ENCODE measurements at places on chromosomes 7 and 10.

DNA sequence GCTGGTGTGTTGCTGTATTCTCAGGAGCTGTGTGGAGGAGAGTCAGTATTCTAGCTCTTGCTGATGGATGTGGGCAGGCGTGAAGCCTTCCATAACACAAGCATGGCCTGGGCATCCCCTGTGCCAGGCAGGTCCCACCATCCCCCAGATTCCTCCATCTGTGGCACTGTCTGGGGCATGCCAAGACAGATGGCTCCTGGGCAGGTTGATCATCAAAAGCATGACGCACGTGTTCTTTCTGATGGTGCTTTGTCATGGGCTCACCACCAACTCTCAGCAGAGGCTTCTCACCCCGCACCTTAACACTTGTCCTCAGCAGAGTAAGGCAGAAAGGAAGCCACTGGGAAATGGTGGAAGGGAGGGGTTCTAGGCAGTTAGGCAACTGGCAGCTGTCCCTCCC lies 364.3 kb downstream of the PLXNA4 start:
- no peak for DNase-seq

DNA sequence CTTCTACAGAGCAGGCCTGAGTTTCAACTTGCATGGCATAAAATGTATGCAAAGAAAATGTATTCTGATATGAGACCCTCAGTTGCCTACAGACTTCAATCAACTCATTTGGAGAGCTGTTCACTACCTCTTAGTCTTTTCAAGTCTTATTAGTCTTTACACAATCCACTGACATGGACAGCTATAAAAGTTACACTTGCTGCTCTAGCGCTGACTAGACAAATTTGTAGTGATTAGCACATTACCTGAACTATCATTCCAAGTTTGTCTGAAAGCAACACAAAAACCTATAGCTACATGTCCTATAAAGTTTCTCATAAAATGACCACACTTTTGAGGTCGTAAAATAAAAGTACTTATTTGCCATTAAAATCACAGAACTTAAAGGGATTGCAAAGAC lies 83.9 kb downstream of the PARD3 start:
- DNase-seq = no peak

DNA sequence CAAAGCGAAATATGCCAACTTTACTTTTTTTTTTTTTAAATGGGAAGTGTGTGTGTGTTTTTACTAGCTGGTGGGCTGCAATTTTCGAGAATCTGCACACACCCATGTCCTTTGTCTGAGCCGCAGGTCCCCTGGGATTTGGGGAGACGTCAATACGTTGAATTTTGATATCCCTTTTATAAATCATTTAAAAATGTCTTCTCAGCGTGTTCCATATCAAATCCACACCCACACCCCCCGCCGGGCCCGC lies 404 bp upstream of the FMC1 start:
- DNase-seq = no peak

GRCh38 chr10:132113206-132113605 lies 47.5 kb downstream of the JAKMIP3 start:
- no peak for DNase-seq

- no peak for DNase-seq
Measured at GRCh38 chr10:28963539-28964221, 286.4 kb downstream of the BAMBI start.

DNA sequence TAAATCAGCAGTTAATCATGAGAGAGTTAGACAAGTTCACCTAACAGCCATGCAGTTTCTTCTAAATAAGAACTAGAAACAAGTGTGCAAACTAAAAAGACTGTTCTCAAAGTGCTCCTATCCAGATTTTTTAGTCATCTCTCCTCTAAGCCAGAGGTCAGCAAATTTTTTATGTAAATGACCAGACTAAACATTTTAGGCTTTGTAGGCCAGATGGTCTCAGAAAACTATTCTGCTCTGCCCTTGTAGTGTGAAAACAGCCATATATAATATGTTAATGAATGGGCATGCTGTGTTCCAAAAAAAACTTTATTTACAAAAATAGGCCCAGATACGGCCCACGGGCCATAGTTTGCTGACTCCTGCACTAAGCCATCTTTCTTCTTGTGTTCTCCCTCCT lies 263.0 kb upstream of the LRRN3 start:
- DNase-seq = no peak

DNA sequence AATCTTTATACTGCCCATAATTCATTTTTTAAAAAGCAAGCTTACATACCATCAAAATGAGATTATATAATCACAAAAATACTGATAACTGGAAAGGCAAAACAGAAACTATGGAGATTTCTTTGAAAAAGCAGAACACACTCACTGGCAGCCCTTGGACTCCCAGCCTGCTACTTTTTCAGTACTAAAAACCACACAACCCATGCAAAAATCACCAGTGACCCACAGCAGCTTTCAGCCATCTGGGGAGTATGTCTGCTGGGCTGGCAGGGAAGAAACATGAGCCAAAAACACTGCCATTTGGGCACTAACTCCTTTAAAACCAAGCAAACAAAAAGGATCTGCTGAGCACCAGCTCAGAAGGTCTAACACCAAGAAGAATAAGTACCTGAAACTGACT lies 80.0 kb upstream of the DDC start:
- no peak for DNase-seq

DNA sequence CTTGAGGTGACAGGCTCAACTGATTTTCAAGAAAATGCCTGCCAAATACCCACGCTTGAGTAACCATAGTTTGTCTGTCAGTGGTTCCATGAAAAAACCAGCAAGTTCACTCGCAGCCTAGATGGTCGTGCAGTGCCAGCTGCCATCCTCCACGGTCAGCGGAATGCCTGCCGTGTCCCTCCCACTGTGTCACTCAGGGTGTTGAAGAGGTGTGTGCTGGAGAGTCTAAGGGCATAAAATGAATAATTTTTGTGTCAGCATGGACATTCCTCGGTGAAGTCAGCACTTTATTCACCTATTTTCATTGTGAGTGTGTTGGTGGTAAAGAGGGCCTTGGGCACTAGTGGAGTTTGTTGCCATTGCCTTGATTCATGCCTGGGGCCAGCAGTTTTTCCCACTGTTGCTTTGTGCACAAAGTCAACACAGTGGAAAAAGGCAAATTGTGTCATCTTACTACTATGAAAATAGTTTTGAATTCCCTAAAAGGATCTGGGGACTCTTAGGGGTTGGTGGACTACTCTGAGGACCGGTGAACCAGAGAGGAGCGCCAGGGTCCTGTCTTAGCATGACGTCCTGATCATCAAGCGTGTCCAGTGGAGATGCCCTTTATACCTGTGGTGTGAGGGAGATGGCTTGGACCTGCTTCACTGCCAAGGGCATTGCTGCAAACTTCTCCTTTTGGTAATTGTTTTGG lies 17.6 kb downstream of the MINDY4 start:
- no peak for DNase-seq

DNA sequence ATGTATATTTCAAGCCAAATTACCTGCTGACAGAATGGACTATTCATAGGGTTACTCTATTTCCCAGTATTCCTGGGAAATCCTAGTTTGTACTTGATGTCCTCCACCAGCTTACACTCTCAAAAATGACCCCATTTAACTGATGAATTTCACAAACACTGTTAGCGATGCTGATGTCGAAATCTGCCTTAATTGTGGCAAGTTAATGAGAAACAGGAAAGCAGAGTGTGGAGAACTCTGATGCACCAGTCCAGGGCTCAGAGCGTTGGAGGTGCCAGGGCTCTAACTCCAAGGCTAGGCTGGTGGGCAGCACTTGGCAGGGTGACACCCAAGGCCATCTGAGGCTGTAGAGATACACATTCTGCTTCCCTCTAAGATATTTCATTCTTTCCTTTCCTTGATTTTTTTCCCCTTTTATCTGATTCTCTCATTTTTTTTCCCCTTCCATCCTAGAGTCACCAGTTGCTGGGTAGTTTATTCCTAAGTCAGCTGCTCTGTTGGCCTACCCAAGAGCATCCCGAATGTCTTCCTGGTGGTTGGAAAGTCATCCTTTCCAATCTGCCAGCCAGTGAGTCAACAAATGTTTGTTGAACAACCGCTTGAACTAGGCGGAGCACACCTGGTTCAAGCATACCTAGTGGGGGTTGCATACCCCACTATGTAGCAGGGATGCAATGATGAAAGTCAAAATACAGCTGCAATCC lies 525.0 kb upstream of the NRP1 start:
- no peak for DNase-seq

GRCh38 chr10:95236068-95236903 lies 42.2 kb downstream of the ACSM6 start:
- DNase-seq = peak; percentile 37

DNA sequence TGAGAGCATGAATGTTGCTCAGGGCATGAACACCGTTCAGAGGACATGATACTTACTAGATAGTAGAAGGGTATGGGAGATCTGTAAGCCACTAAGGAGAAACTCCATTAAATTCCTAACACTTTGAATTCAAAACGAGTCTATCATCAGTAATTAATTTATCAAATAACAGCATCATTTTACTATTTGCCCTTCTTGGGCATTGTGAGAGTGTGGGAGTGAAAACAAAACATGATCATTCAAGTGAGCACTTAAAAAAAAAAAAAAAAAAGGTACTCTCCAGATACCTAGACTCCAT lies 20.5 kb upstream of the ASB15 start:
- DNase-seq = no peak

- no peak for DNase-seq
Measured at GRCh38 chr7:43808410-43808809, 49.9 kb downstream of the BLVRA start.

DNA sequence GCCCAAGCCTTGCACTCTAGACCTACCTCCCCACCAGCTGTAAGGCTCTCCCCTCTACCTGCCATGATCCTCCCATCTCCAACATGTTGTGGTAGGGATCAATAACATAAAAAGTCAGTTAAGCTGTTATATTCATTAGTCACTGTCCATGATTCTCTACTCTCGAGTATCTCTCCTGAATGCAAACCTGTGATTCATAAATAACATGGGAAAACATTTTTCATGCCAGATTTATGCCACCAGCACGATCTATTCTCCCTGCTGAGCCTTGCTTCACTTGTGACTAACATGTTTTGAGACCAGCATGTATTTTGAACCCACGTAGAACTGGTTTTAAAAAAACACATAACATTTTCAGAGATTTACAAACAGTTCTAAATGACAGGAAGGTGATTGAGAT lies 30.3 kb downstream of the TMEM168 start:
- DNase-seq = no peak

DNA sequence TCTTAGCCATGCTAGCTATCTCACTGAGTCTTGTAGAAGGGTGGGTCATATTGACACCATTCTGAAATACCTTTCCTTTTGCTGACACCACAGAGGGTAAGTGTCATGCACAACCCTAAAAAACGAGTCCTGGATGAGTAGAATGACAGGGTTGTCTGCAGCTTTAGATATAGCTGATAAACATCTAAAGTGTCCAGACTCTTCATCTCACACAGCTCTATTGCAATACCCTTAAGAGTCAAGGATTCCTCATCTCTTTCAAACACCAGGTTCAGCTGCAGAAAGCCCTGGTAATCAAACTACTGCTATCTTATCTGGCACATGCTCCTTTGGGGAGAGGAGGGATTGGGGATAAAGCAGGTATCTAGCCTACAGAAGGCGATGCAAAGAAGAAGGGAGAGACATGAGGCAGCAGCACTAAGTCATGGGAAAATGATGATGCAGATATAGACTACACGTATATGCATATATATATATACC lies 127.0 kb downstream of the ANK3 start:
- no peak for DNase-seq

DNA sequence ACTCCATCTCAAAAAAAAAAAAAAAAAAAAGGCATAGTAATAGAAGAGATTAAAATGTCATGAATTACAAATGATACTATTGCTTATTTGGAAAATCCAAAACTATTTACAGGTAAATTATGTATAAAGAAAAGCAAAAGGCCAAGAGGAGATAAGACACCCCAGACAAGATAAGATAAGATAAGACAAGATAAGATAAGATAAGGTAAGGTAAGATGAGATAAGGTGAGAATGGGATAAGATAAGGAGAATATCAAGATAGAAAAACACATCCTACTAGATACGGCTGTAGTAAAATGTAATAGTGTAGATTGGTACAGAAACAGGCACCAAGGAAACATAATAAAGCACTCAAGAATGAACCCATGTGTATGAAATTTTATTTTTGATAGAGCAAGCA lies 20.9 kb downstream of the VIM start:
- no peak for DNase-seq

- DNase-seq = no peak
Measured at GRCh38 chr7:139431010-139431409, 52.5 kb downstream of the KLRG2 start.
